ENCODE measurements at places on chromosomes 5 and 9.

- no peak for DNase-seq
Measured at GRCh38 chr5:10634562-10634961, 70.7 kb downstream of the ANKRD33B start.

DNA sequence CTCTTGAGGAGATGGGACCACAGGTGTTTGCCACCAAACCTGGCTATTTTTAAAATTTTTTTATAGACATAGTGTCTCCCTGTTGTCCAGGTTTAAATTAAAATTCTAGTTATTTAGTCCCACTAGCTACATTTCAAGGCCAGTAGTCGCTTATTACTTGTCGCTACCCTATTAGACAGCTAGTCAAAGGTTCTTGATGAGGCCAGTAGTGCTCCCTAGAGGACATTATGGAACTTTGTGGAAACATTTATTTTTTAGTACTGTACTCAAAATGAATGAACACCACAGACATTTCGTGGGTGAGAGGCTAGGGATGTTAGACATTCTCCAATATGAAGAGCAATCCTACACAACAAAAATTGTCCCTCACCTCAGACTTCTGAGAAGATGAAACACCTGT is 14.4 kb upstream of the GRXCR2 start:
- DNase-seq: no peak

DNA sequence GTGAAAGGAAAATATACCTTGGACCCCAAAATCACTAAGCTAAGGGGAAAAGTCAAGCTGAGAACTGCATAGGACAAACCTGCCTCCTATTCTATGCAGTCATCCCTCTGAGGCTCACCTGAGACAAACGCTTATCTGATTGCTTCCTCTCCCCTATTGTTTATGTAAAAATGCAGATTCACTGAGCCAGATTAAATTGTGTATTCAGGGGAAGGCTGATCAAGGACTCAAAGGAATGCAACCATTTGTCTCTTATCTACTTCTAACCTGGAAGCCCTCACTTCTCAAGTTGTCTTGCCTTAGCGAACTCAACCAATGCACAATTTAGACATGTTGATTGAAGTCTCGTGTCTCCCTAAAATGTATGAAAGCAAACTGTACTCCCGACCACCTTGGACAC is 13.3 kb downstream of the SPARC start:
- no peak for DNase-seq

- DNase-seq: no peak
Measured at GRCh38 chr9:20684875-20685696, 1.0 kb downstream of the FOCAD start.

GRCh38 chr9:70530716-70531115 is 116.3 kb upstream of the KLF9 start:
- DNase-seq: no peak

- DNase-seq: no peak
Measured at GRCh38 chr5:110790673-110791072, 51.9 kb downstream of the SLC25A46 start.

- DNase-seq: no peak
Measured at GRCh38 chr9:91914404-91914803, 35.6 kb downstream of the ROR2 start.

- DNase-seq: no peak
Measured at GRCh38 chr5:178338126-178338749, 105.6 kb upstream of the PHYKPL start.

- DNase-seq: no peak
Measured at GRCh38 chr9:131733541-131734061, 6.3 kb downstream of the RAPGEF1 start.

- DNase-seq: no peak
Measured at GRCh38 chr5:134125039-134126015, 10.8 kb downstream of the TCF7 start.

DNA sequence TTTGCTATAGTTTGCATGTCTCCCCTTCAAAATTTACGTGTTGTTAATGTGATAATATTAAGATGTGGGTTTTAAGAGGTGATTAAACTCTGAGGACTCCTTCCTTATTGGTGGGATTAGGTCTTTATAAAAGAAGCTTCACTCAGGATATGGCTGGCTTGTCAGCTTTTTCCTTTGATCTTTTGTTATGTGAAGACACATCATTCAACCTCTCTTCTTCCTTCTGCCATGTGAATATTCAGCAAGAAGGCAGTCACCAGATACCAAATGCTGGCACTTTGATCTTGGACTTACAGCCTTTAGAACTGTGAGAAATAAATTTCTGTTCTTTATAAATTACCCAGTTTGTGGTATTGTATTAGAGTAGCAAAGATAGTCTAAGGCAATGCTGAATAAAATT is 855.9 kb upstream of the CDH10 start:
- no peak for DNase-seq

- no peak for DNase-seq
Measured at GRCh38 chr5:170540271-170540670, 36.5 kb downstream of the KCNIP1 start.

DNA sequence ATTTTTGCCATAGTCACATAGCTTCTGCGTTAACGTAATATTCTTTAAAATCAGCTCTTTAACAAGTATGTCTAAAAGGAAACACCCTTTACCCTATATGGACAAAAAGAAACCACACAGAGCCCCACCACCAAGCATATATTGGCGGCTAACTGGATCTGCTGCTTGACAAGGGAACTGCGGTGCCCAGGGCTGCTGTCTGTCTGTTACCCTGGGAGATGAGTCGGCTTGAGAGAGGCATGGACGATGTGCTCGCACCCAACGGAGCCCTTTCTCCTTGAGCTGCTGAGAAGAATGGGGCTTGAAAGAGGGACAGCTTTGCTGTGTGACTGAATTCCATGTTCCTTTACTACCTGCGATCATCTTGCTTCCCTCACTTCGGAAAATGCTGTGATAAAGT is 158.6 kb upstream of the SHB start:
- DNase-seq: no peak

- no peak for DNase-seq
Measured at GRCh38 chr9:129650680-129651235, 8.8 kb upstream of the ASB6 start.

- no peak for DNase-seq
Measured at GRCh38 chr5:82984786-82985735, 92.1 kb downstream of the TMEM167A start.

- no peak for DNase-seq
Measured at GRCh38 chr9:126307322-126308061, 19.1 kb upstream of the MVB12B start.

DNA sequence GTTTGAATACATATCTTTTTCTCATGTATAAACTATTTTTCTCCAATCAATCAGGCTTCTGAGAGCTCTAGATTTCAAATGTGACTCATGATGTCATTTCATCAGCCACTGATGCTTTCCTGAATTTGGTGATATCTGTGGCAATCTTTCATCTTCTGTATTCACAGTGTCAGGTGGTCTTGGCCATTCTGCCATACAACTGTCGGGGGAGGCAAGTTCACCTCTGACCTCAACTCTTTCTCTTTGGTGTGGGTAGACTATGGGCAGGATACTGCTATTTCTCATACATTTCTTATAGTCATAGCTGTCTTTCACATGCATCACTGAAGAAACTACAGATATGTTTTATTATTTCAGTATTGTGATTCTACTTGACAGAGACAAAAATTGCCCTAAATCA is 414.1 kb upstream of the MEF2C start:
- DNase-seq: no peak

- no peak for DNase-seq
Measured at GRCh38 chr5:7261049-7261448, 134.9 kb upstream of the ADCY2 start.

DNA sequence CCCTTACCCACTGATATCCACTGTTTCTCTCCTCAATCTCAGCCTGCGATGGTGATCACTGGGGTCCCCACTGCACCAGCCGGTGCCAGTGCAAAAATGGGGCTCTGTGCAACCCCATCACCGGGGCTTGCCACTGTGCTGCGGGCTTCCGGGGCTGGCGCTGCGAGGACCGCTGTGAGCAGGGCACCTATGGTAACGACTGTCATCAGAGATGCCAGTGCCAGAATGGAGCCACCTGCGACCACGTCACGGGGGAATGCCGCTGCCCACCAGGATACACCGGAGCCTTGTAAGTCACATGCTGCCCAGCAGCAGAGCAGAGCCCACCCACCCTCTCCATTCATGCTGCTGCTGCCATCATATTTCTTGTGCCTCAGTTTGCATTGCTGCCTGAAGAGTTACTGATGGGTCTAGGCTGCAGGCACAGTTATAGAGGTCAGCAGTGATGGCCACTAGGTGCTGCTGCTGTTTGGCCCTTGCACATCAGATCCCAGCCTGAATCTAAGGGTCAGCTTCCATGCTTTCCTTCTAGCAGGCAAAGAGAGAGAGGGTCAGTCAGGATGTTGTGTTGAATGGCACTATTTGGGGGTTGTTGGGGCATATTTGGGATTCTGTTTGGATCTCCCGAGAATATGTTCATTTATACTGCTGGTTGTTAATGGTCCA is 106.0 kb downstream of the MEGF10 start:
- DNase-seq: no peak

- no peak for DNase-seq
Measured at GRCh38 chr5:132260714-132261551, 3.4 kb downstream of the PDLIM4 start.

GRCh38 chr9:81650586-81651515 is 38.5 kb downstream of the TLE1 start:
- DNase-seq: no peak

DNA sequence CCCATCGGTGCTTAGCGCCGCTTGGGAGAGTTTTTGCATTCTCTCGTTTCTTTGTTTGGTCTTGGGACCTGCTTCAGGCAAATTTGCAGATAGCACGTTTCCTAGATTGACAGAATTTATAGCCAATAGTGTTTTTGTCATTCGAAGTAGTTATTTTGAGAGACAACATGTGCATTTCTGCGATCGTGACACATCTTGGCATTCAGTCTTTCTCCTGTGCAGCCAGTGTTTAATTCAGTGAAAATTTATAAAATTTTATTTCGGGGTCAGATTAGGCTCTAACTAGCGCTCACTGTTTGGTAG is 830 bp downstream of the PRRC1 start:
- no peak for DNase-seq

- no peak for DNase-seq
Measured at GRCh38 chr9:134666831-134667230, 25.2 kb downstream of the COL5A1 start.

DNA sequence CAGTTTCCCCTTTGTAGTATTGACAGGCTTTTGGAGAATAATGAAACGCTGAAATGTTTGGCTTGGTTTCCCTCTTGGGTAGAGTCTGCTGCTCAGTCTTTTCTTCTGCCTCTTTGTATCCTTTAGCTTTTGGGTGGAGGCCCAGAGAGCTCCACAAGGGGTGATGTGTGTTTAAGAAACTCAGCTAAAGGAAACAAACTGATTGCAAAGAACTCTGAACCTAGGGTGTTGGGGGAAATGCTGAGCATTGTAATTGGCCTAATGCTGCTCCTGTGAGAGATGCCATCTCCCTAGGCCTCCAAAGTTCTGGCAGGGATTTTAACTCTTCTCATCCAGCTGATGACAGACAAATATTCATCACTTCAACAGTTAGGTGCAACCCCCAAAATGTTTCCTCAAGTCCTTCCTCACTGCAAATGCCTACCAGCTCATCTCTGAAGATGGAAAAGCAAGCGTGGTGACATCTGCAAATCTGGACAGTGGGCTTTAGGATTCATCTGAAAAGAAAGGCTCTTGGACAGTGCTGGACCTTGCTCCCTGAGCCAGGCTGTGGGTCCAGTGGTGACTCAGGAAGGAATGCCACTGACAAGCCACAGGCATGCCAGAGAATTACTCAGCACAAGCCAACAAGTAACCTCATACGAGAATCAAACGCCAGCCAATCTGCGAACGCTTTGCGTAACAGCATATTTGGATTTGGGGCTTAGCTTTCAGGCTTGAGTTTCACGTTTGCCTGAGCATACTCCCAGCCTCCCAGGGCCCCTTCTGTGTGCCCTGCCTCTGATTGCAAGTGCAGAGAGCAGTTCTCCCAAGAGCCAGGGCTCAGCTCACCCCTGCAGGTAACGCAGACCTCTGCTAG is 30.5 kb upstream of the ZSWIM6 start:
- DNase-seq: no peak

DNA sequence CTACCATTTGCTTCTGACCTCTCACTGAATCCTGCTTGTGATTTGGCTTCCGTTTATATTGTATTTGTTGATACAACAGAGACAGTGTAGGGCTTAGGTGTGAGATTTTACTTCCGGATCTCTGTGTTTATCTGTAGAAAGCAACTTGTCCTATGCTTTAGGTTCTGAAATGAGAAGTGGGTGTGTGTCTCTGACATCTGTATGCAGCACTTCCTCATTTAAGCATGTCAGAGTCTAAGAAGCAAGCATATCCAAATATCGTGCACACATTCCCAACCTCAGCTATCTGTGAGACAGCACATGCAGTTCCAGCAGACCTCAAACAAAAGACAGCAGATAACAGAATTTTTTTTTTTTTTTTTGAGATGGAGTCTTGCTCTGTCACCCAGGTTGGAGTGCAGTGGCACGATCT is 16.3 kb downstream of the KLF9 start:
- no peak for DNase-seq

- no peak for DNase-seq
Measured at GRCh38 chr5:19044931-19045695, 942.9 kb downstream of the CDH18 start.

DNA sequence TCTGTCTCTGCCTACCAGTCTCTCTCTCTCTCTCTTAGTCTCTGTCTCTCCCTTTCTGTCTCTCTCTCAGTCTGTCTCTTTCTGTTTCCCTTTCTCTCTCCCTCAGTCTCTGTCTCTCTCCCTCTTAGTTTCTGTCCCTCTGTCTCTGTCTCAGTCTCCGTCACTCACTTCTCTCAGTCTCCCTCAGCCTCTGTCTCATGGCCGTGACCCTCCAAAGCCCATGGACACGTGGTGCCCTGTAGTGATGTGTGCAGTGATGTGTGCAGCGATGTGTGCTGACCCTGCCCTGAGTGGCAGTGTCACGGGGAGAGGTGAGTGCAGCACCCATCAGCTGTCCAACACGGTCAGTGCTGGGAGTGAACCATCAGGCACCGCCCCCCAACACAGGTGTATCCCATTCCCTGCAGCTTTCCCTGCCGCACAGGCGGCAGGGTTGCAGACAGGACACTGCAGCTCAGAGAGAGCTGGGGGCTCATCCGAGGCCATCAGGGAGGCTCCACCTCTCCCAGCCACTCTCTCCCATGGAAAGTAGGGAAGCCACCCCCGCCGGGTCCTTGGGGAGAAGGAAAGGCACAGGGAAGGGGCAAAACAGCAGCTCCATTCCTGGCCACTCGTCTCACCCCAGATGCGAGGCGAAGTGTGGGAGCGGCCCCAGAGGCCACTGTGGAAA is 794 bp upstream of the LRRC14B start:
- no peak for DNase-seq

DNA sequence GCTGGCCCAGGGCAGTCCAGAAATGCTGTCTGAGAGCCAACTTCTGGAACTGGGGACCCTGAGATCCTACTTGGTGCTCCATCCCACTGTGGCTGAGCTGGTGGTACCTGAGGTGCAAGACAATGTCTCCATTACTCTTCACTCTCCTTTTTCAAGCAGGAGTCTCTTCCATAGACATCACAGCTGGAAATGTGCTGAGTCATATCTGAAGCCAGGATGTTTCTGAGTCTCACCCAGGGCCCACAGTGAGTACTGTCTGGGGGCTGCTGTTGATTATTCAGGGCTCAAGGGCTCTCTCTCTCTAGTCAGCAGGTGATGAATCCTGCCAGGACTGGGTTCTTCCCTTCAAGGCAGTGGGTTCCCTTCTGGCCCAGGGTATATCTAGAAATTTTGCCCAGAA is 145.2 kb upstream of the TAS2R1 start:
- no peak for DNase-seq

GRCh38 chr9:107635101-107635802 is 145.7 kb upstream of the KLF4 start:
- DNase-seq: no peak

- no peak for DNase-seq
Measured at GRCh38 chr9:131748411-131748955, 8.6 kb upstream of the RAPGEF1 start.

All from activated naive CD4-positive, alpha-beta T cell (primary cell).